ENCODE measurements at places on chromosomes 3 and 15. TPM values are rescaled to one million over a fixed set of nuclear protein-coding genes. Genes with fewer than 3 reads are reported as not detected.

Gene TLR9
- 10.4 TPM for polyA plus RNA-seq

Gene UBXN7
- 28.9 TPM for polyA plus RNA-seq

Gene TMEM202
- not detected for polyA plus RNA-seq

Gene UNC13C
- polyA plus RNA-seq = 0.16 TPM

Gene GPR15
- polyA plus RNA-seq = 3.1 TPM

Gene CACNA1D
- not detected for polyA plus RNA-seq

Gene ZIC4
- not detected for polyA plus RNA-seq

Gene CLDN11
- polyA plus RNA-seq = not detected

Gene BTLA
- 85.4 TPM for polyA plus RNA-seq

Gene CIB2
- polyA plus RNA-seq = 5.7 TPM

Gene CNTN6
- polyA plus RNA-seq = not detected

Gene COL7A1
- not detected for polyA plus RNA-seq

Gene PLIN1
- not detected for polyA plus RNA-seq

Gene LSMEM2
- 0.30 TPM for polyA plus RNA-seq

Gene TBC1D21
- polyA plus RNA-seq = not detected

Gene GOLGA6L7
- polyA plus RNA-seq = not detected

Gene ATP6V1A
- polyA plus RNA-seq = 26.7 TPM

Gene MITF
- 0.54 TPM for polyA plus RNA-seq

Gene CHRM5
- not detected for polyA plus RNA-seq

Gene SEMA5B
- polyA plus RNA-seq = not detected

Gene CHRD
- not detected for polyA plus RNA-seq

Gene GTPBP8
- 18.8 TPM for polyA plus RNA-seq

Gene CYP8B1
- polyA plus RNA-seq = not detected

Gene SLC12A1
- not detected for polyA plus RNA-seq

Gene TGFBR2
- polyA plus RNA-seq = 76.8 TPM

Gene AP3S2
- 29.7 TPM for polyA plus RNA-seq

Gene CHRNA5
- 0.95 TPM for polyA plus RNA-seq

Gene MEGF11
- polyA plus RNA-seq = 0.41 TPM

Gene STXBP5L
- not detected for polyA plus RNA-seq

Gene MUSTN1
- polyA plus RNA-seq = not detected

Gene TMEM45A
- 0.14 TPM for polyA plus RNA-seq

Gene A4GNT
- not detected for polyA plus RNA-seq

Gene KCNAB1
- 0.26 TPM for polyA plus RNA-seq

Gene IREB2
- 12.7 TPM for polyA plus RNA-seq

Gene CKMT1B
- polyA plus RNA-seq = not detected

Gene PAK6
- not detected for polyA plus RNA-seq

Gene ACTR8
- polyA plus RNA-seq = 21.0 TPM

Gene C3orf33
- 2.1 TPM for polyA plus RNA-seq

Gene OR5K2
- polyA plus RNA-seq = not detected

Gene GOLGA8T
- polyA plus RNA-seq = not detected

Gene UBA7
- 61.5 TPM for polyA plus RNA-seq

Gene CPA3
- polyA plus RNA-seq = not detected

Gene ZBTB38
- polyA plus RNA-seq = 113 TPM

Gene SOX2
- polyA plus RNA-seq = not detected

Gene FES
- 7.7 TPM for polyA plus RNA-seq

Gene DUOXA2
- polyA plus RNA-seq = not detected

Gene HTR3C
- polyA plus RNA-seq = not detected

Gene KNG1
- polyA plus RNA-seq = not detected

Gene POPDC2
- polyA plus RNA-seq = 2.2 TPM

Gene CD80
- polyA plus RNA-seq = 9.3 TPM

Gene CASR
- polyA plus RNA-seq = not detected
